ENCODE measurements at places on chromosomes 4 and X.

DNA sequence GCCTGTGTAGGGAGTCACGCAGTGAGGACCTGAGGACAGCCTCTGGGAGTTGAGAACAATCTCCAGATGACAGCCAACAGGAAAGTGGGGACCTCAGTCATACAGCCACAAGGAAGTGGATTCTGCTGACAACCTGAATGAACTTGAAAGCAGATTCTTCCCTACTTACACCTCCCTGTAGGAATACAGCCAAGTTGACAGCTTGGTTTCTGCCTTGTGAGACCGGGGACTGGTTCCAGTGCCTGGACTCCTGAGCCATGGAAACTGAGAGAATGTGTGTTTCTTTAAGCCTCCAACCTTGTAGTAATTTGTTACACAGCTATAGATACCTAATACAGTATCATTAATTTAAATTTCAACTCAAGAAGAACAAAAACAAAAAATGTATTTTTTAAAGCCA lies 107.5 kb downstream of the CNKSR2 start:
- DNase-seq: no peak

DNA sequence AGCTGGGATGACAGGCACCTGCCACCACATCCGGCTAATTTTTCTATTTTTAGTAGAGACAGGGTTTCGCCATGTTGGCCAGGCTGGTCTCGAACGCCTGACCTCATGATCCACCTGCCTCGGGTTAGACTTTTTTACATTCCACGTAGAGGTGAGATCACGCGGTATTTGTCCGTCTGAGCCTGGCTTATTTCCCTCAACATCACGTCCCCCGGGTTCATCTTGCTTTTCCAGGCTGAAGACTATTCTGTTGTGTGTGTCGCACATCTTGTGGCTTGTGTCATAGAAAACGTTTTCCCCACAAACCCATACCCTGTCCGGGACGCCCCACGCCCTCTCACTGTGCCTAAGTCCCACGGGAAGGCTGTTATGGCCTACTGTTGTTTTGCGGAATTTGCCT lies 185.3 kb downstream of the CRLF2 start:
- no peak for DNase-seq

GRCh38 chrX:55663584-55663983 lies 40.4 kb downstream of the FOXR2 start:
- no peak for DNase-seq

- no peak for DNase-seq
Observed at GRCh38 chrX:52574416-52575275, 57.8 kb upstream of the XAGE1B start.

DNA sequence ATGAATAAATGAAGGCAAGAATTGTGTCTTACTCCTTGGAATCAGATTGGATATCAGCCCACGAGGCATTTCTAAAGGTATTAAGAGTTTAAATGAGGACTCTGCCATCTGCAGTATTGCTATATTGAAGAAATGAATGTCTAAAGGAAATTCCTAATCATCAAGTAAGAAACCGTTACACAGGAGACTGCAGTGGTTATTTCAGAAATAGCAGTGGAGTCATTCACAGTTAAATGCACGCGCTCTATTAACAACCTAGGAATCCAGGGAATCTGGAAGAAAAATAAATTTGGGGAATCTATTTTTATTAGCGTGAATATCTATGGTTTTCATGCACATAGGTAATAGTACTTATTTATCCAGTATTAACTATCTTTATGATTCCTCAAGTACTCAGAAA lies 334.2 kb downstream of the TENM3 start:
- DNase-seq: no peak

- DNase-seq: no peak
Observed at GRCh38 chrX:20320461-20321159, 53.9 kb upstream of the RPS6KA3 start.

- no peak for DNase-seq
Observed at GRCh38 chr4:184265546-184266351, 48.1 kb upstream of the ENPP6 start.

DNA sequence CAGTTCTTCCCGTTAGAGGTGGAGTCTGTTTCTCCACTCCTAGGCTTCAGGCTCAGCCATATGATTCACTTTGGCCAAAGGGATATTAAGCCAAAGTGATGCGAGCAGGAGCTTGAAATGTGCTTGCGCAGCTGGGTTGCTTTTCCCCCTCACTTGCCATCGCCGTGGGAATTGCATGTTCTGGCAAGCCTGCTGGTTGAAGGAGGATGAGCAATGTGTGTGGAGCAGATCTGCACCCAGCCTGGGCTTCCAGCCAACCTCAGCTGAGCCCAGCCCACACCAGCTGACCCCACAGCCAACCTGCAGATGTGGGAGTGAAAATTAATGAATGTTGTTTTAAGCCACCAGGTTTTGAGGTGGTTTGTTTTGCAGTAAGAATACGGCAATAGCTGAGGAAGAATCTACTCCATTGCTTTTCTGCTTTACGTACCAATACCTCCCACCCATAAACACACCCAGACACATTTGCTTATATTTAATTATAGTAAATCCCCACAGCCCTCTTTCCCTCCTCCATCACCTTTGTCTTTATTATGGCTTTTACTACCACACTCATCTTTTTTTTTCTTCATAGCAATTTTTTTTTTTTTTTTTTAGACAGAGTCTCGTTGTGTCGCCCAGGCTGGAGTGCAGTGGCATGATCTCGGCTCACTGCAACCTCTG lies 132.8 kb upstream of the FUNDC1 start:
- DNase-seq: no peak

DNA sequence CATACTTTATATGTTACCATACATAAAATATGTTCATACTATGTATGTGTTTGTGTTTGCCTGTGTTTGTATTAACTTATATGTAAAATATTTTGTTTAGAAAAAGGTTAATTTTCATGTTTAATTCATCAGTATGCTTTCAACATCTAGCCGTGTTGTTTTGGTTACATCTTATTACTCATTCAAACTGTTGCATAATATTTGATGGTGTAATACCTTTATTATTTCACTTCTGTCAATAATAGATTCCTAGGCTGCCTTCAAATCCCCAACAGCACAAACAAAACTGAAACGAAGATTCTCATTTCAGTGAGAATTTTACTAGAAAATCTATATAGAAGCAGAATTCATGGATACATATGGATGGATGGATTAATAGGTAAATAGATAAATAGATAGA lies 462.3 kb upstream of the ADGRL3 start:
- DNase-seq: no peak

- no peak for DNase-seq
Observed at GRCh38 chrX:39133971-39134370, 332.7 kb downstream of the MID1IP1 start.

DNA sequence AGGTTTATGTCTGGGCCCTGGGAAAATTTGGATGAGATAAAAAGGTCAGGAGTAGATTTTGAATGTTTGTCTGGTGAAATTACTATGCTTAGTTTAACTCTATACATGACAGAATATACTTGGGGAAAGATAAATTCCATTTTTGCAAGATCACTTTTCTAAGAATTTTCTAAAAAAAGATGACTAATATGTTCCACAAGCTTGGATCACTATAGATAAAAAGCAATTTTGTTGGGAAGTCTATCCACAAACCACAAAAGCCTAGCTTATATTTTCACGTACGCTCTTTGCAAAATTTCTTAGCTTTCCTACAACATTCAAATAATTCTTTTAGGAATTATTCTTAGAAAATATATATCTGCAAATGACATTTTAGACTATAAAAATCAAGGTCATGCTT lies 20.6 kb upstream of the COQ2 start:
- DNase-seq: no peak

All from omental fat pad (tissue), 4 donors.